ENCODE measurements at places on chromosomes 16 and 17.

- no peak for DNase-seq
Observed at GRCh38 chr16:5925850-5926249, 828.3 kb upstream of the EEF2KMT start.

DNA sequence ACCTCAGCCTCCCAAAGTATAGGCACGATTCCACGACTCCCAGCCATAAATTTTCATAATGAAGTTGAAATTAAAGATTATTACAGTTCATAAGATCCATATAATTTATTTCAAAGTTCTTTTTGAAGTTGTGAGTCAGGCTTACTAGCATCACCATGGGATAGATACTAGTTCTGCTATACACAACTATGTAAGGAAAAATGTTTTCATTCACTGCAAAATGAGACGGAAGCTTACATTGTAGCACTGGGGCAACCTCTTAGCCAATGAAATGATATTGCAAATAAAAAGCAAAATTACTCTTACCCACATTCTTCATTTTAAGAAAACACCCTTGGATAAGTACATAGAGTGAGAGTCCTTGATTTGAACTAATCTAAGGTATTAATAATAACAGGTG lies 18.8 kb upstream of the MARCHF10 start:
- DNase-seq, result no peak

DNA sequence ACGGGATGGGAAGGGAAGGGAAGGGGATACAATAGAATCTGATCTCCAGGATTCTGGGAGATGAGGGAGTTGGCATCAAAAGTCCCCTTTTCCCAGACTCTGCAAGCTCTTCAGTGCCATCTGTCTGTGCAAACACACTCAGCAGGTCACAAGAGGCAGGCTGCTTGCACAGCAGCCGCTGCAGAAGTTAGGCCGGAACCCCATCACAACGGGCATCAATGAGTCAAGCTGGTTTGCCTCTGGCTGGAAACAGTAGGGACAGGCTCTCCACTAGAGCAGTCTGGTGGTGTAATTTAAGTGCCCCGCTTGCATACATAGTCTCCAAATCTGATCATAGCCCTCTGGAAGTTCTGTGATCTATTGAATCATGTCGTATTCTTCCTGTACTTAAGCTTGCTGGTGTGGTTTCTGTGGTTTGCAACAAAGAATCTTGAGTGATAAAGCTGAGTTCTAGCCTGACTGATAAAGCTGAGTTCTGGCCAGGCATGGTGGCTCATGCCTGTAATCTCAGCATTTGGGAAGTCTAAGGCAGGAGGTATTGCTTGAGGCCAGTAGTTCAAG lies 33.7 kb upstream of the KDM8 start:
- no peak for DNase-seq

- no peak for DNase-seq
Observed at GRCh38 chr17:16466407-16466806, 25.6 kb downstream of the LRRC75A start.

DNA sequence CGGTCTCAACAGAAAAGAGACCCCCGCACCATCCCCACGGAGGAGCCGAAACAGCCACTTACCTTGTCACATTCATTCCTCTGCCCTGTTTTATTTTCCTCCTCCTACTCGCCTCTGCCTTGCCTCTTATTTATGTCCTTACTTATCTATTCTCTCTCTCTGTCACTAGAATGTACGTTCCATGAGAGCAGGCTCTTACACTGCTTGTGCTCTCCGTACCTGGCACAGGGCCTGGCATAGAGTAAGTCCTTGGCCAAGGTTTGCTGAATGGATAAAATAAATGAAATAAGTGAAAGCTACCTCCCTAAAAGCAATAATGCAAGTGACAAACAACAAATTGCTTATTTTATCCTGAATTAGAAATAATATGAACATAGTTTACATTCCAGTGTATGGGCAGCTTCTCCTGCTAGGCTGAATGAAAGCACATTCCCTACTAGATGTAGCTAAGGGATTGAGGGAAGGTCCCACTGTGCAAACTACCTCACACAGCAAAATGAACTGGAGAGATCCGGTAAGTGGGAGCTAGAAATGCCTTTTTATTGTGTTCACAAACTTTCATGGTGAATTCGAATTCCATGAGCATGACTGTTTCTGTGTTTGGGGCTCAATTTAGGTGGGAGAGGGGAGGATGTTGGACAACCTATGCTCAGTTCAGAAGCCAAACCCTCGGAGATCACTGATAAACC lies 173.1 kb downstream of the PARN start:
- DNase-seq, result no peak

DNA sequence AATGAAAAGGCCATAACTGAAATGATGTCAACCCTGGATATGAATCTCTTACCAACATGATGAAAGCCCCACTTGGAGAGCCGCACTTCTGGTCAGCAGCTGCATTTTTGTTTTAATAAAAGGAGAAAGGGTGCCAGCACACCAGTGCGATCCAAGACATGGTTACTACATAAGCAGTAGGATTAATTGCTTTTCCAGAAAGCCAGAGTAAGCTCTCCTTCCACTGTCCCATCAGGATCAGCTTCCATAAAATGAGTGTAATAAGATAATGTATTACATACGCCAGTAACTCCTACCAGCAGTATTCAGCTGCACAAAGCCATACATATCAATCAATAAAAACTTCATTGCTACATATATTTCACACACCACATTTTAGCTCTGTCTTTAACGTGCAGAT lies 26.3 kb upstream of the NACA2 start:
- no peak for DNase-seq

DNA sequence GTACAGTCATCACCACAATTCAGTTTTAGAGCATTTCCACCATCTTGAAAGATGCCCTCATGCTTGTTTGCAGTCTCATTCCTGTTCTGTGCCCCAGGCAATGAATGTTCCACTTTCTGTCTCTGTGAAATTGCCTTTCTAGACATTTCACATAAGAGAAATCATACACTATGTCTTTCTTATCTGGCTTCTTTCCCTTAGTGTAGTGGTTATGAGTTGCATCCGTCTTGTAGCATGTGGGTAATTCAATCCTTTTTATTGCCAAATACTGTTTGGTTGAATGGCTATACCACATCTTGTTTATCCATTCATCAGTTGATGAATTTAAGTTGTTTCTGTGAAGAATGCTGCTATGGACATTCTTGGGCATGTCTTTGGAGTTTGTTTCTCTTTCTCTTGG lies 132.5 kb upstream of the PLCG2 start:
- no peak for DNase-seq

DNA sequence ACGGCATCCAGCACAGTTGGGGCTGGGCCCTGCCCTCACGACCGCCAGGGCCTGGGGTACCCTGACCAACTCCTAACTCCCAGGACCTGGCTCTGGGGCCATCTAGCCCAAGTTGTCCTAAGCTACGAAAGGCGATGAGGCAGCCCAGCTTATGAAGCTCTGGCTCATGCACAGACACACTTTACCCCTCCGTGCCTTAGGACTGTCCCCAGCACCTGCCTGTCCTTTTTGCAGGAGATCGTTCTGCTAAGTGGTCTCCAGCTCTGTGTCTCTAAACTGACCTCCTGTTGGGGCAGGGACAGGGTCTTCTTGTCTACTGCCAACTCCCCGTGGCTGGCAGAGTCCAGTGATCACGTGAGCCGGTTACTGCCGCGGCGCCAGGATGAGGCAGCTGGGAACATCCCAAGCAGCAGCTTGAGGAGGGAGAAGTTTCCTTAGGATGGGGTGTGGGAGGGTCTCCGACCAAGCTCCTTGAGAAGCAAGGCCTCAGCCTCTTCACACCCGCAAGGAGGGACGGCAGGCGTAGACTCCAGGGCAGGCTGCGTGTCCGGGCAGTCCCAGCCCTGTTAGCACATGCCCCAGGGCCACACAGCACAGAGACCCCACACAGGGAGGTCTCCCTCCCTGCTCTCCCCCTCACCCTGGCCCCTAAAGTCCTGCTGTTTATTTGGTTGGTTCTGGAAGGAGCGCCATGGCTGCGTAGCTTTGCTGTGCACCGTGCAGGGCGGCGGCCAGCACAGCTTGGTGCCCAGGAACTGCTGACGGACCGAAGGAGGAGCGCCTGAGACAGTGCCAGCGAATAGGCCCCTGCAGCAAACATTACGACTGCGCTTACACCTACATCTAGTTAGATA lies 16.4 kb upstream of the METRNL start:
- DNase-seq, result no peak

DNA sequence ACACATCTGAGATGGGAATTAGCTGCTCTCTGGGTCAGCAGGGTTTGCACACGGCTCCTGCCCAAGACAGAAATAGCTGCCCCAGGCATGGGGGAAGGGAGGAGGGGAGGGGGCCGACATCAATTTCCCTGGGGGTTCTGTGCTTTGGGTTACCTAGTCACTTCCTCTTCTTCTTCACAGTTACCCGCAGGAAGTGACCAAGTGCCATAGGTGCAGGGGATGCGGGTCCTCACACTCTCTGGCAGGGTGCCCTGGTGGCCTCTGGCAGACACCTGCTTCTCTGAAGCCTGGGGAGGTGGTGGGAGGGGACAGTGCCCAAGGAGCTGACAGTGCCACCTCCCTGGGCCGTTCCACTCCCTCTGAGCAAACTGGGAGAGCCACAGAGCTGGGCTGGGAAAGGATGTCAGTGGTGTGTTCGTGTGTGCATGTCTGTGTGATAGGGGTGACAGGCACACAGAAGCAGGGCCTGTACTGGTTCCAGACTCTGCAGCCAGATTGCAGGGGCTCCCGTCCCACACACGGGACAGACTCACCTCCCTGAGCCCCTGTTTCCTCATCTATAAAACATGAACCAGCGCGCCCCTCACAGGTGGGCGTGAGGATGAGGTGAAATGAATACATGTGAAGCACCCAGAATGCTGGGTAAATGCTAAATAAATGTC lies 18.2 kb downstream of the SCN4A start:
- DNase-seq, result no peak

- DNase-seq, result no peak
Observed at GRCh38 chr16:73237601-73238000, 189.7 kb upstream of the ZFHX3 start.

Measured in globus pallidus (tissue), 1 donor.